AG20443 (cell line): ENCODE measurements at places on chromosomes 7 and 10.

GRCh38 chr10:86065711-86066251 is 300.8 kb downstream of the GRID1 start:
- DNase-seq, result no peak

GRCh38 chr7:25436413-25436812 is 208.1 kb upstream of the NPVF start:
- no peak for DNase-seq

GRCh38 chr7:28002638-28003037 is 178.0 kb downstream of the JAZF1 start:
- DNase-seq, result no peak

GRCh38 chr10:128048819-128049210 is 77.4 kb downstream of the MKI67 start:
- DNase-seq, result no peak
